Breast epithelium (tissue), 4 donors: ENCODE measurements at places on chromosomes 3 and 15. TPM values are rescaled to one million over a fixed set of nuclear protein-coding genes. Genes with fewer than 3 reads are reported as not detected.

GRCh38 chr15:67917636-67918035 is 77.8 kb upstream of the RNU6-1 start:
- no peak overlapping the region for H3K4me3 ChIP-seq
- H3K36me3 ChIP-seq = no peaks in the 10 kb centered on the region
- H3K27me3 ChIP-seq = no peaks in the 10 kb centered on the region
- no peak overlapping the region for H3K27ac ChIP-seq

DNA sequence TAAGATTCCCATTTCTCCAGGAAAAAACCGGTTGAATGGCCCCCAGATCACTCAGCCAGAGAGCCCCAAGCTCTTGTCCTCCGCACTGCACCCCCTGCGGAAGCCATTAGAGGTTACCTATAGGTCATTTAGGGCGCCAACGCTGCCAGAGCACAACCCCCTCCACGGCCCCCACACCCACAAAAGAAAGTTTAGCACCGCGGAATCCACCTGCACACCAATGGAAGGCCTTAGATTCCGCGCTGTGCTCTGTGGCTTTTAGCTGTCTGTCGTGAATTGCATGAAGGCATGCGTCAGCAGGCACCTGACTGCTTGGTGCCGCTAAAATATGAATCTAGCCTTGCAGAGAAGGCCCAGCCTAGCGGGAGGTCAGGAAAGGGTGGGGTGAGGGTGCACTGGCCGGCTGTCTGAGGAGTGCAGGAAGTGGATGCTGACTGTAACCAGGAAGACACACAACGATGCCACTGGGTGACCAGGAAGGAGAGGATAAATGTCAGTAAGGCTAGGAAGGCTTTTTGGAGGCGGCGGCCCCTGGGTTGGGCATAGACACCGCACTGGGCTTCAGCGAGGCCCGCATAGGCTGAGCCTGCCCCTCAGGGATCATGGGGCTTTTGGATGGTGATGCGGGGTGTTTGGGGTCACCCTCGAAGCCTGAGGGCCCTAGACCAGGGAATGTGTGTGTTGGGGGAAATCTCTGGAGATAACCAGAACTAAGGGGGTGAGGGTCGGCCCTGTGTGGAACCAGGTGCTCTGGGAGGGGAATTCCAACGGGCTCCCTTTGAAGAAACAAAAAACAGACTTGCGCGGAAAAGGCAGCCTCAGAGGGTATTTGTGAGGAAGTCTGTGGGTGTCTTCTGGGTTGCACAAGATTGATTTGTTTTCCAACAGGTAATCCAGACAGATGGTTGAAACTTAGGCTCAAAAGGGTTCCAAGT is 976 bp upstream of the NUP210 start:
- H3K27me3 ChIP-seq = no peaks in the 10 kb centered on the region
- H3K4me3 ChIP-seq = peak overlapping the region; percentile 63
- no peaks in the 10 kb centered on the region for H3K4me1 ChIP-seq
- no peak for DNase-seq

Gene CFAP100
- not detected for total RNA-seq

DNA sequence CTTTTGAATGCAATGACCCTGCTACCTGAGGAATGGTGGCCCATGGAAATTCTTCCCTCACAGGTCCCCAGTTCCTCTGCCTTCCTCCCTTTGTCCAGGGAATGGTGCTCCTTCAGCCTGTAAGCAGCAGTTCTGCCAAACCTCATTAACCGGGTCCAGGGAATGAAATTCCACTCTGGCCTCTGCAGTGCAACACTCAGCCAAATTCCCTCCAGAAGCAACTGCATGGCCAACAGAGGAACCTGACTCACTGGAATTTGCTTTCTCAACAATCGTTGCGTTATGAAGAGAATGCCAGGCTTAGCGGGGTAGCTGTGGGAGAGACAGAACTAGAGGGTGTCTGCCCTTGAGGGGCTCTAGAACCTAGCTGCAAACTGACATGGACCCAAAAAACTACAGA is 449.4 kb upstream of the PROK2 start:
- DNase-seq = peak; percentile 69
- H3K4me3 ChIP-seq = no peak overlapping the region
- H3K36me3 ChIP-seq = no peaks in the 10 kb centered on the region
- H3K27ac ChIP-seq = no peak overlapping the region

GRCh38 chr3:48273594-48274211 is 32.8 kb downstream of the ZNF589 start:
- DNase-seq = no peak
- H3K4me1 ChIP-seq = no peaks in the 10 kb centered on the region
- H3K4me3 ChIP-seq = no peak overlapping the region
- H3K36me3 ChIP-seq = no peaks in the 10 kb centered on the region

Gene FLNB
- 164 TPM for total RNA-seq

DNA sequence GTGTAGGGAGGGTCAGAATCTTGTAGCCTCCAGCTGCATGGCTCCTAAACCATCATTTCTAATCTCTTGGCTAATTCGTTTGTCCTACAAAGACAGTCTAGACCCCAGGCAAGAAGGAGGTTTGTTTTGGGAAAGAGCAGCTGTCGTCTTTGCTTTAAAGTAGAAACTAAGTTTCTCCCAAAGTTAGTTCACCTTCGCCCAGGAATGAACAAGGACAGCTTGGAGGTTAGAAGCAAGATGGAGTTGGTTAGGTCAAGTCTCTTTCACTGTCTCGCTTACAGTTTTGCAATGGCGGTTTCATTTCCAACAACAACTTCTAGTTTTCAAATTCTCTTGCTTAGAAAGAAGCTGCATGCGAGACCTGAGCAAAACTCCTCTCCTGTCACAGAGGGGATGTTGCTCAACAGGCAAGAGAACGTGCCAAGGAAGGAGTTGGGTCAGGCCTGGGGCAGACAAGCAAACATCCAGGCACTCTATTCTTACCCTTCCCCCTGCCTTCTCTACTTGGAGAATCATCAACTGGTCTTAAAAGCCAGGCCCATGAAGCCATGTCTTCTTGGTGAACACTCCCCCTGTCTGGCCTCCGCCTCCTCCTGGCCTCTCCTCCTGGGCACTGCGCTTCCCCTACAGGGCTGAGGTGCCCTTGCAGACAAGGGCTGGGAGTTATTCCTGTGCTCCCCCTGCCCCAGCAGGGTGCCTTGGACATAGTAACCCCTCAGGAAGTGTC is 57.6 kb downstream of the TMEM44 start:
- H3K4me3 ChIP-seq = no peak overlapping the region
- no peaks in the 10 kb centered on the region for H3K4me1 ChIP-seq
- DNase-seq = no peak
- H3K27me3 ChIP-seq = no peaks in the 10 kb centered on the region

GRCh38 chr3:21752749-21753347 is 1.8 kb upstream of the ZNF385D start:
- no peaks in the 10 kb centered on the region for H3K36me3 ChIP-seq
- H3K27me3 ChIP-seq = no peaks in the 10 kb centered on the region
- H3K4me1 ChIP-seq = no peaks in the 10 kb centered on the region
- DNase-seq = no peak

DNA sequence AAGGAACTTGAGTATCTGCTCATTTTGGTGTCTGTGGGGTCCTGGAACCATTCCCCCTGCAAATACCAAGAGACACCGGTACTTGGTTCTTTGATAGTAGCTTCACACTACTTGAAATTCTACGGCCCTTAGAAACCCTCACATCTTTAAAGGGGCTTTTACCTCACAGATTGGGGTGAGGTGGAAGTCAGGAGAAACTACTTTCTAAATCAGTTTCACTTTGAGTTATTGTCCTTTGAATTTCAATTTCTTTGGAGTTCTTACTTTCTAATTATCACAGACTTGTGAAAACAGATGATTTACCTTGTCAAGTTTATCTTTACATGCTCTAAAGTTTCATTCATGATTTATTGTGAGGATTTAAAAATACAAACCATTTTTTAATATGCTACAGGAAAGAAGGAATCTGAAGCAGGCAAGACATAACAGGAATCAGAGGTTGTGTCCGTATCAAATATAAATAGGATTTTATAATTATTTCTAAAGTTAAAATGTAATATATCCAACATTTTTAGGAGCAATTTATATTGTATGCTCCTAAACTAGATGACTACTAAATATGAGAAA is 98.9 kb downstream of the NEDD4 start:
- no peaks in the 10 kb centered on the region for H3K27me3 ChIP-seq
- H3K36me3 ChIP-seq = no peaks in the 10 kb centered on the region
- peak overlapping the region; percentile 5 for H3K4me3 ChIP-seq
- H3K27ac ChIP-seq = no peak overlapping the region

DNA sequence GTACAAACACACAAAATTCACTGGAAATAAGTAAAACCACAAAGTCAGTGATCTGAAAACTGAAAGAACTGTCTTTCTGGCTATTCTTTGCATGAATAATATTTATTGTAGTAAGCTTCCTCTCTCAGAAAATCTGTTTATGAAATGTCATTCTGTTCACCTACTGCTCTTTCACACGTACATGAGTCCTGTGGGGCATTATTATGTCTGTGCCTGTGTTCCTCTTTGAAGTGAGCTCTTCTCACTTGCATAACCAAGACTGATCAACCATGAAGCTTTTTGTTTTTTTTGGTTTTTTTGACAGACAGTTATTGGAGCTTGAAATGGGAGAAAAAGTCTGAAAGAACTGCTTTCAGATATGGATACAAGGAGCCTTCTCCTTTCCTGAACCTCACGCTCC is 195.8 kb downstream of the PLCH1 start:
- no peaks in the 10 kb centered on the region for H3K27me3 ChIP-seq
- no peak for DNase-seq
- no peaks in the 10 kb centered on the region for H3K4me1 ChIP-seq
- H3K36me3 ChIP-seq = no peaks in the 10 kb centered on the region

Gene CLDN18
- not detected for total RNA-seq

- no peak overlapping the region for H3K4me3 ChIP-seq
- no peaks in the 10 kb centered on the region for H3K27me3 ChIP-seq
- no peak for DNase-seq
- H3K36me3 ChIP-seq = no peaks in the 10 kb centered on the region
These were observed 761.2 kb downstream of the VGLL3 start for GRCh38 chr3:86229775-86230094.

- no peak for DNase-seq
- no peaks in the 10 kb centered on the region for H3K4me1 ChIP-seq
- no peaks in the 10 kb centered on the region for H3K36me3 ChIP-seq
- no peaks in the 10 kb centered on the region for H3K27me3 ChIP-seq
- no peak overlapping the region for H3K4me3 ChIP-seq
These were observed 19.2 kb upstream of the SYNM start for GRCh38 chr15:99085413-99086326.

DNA sequence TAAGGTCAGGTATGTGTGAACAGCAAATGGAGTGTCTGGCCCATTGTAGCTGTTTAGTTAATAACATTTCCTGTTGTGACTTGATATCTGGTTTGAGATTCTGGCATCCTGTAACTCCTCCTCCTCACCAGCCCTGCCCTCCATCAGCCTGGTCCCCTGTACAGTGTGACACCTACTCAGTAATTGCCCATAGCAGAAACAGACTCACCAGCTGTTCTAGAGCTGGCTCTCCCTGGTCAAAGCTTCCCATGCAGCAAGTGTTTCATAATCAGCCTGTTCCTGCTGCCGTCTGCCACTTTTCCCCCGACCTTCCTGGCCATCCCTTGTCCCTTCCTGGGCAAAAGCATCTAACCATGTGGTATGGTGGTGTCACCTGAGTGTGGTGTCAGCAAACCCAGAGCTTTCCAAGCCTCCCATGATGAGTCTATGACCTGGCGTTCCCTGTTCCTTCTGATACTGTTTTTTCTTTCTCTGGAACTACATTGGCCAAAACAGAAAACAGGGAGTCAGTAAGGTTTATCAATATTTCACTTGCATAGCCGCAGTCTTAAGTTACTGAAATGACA is 55.4 kb downstream of the B3GALNT1 start:
- H3K4me1 ChIP-seq = no peaks in the 10 kb centered on the region
- no peaks in the 10 kb centered on the region for H3K27me3 ChIP-seq
- no peaks in the 10 kb centered on the region for H3K36me3 ChIP-seq
- H3K27ac ChIP-seq = no peak overlapping the region

Gene PRRT3
- total RNA-seq = 2.0 TPM

Gene ARHGAP31
- total RNA-seq = 18.2 TPM

Gene ISLR
- 49.2 TPM for total RNA-seq

DNA sequence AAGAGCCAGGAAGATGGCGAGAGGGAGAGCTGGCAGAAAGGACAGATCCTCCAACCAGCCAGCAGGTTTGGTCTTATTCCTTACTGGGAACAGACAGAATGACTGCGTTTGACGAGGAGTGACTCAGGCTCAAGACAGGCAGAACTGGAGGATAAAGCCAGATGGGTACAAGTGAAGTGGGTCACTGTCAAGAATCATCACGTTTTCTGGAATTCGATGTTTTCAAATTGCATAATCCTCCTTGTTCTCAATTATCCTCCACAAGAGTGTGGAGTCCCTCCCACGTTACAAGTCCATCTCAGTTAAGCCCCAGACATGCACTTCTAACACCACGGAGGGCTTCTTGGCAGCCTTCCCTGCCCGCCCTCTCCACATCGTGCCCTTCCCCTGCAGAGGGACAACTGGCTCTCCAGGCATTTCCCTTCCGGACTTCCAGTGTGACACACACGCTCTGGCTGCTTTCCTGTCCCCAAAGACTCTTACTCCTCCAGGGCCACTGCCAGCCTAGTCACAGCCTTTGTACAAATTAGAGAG is 183.1 kb downstream of the CHST2 start:
- H3K27ac ChIP-seq = no peak overlapping the region
- DNase-seq = no peak
- no peaks in the 10 kb centered on the region for H3K36me3 ChIP-seq
- no peak overlapping the region for H3K4me3 ChIP-seq

GRCh38 chr3:79167651-79168416 is 600.0 kb downstream of the ROBO1 start:
- no peaks in the 10 kb centered on the region for H3K36me3 ChIP-seq
- no peaks in the 10 kb centered on the region for H3K4me1 ChIP-seq
- DNase-seq = no peak

DNA sequence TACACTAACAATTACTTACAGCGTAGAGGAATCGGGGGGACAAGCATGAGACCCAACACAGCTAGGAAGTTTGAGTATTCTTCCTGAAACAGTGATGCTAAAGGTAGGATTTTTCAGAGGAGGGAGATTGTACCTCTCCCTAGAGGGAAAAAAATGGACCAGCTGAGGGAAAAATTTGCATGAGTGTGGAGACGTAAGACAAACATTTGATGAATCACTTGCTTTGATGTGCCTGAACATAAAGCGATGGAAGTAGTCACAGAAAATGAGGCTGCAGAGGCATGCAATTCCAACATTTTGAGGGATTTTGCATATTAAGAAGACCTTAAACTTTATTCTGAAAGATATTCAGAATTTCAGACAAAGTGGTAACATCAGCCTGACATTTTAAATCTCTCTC is 102.2 kb downstream of the COL6A6 start:
- H3K4me1 ChIP-seq = no peaks in the 10 kb centered on the region
- no peaks in the 10 kb centered on the region for H3K27me3 ChIP-seq
- no peak overlapping the region for H3K4me3 ChIP-seq
- DNase-seq = no peak
- H3K36me3 ChIP-seq = no peaks in the 10 kb centered on the region

- no peak overlapping the region for H3K4me3 ChIP-seq
- H3K27ac ChIP-seq = no peak overlapping the region
- no peaks in the 10 kb centered on the region for H3K27me3 ChIP-seq
- no peak for DNase-seq
- H3K36me3 ChIP-seq = no peaks in the 10 kb centered on the region
These were observed 79.6 kb downstream of the DIPK2A start for GRCh38 chr3:144051211-144051610.

DNA sequence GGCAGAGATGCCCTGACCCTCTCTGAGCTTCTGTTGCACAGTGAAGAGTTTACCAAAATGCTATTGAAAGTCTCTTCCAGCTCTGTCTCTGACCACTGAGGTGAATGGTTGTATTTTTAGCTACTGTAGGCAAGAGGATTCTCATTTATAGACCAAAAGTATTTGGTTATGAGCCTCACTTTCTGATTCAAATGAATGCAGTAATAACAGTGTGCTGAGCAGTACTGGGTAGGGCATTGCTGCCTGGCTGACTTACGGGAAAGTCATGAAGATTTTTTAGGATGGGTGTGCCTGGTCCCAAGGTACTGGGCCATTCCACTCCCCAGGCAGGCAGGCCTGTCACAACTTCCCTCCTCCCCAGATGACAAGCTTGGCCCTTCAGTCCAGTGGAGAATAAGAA is 15.5 kb downstream of the PLA1A start:
- no peak for DNase-seq
- H3K27ac ChIP-seq = no peak overlapping the region
- no peaks in the 10 kb centered on the region for H3K27me3 ChIP-seq
